ENCODE measurements at places on chromosomes 7 and 10.

GRCh38 chr10:30935078-30935477, 96.6 kb downstream of the ZNF438 start:
- no peak for DNase-seq

GRCh38 chr7:101814081-101814990, 3.1 kb upstream of the CUX1 start:
- DNase-seq: peak; percentile 49

DNA sequence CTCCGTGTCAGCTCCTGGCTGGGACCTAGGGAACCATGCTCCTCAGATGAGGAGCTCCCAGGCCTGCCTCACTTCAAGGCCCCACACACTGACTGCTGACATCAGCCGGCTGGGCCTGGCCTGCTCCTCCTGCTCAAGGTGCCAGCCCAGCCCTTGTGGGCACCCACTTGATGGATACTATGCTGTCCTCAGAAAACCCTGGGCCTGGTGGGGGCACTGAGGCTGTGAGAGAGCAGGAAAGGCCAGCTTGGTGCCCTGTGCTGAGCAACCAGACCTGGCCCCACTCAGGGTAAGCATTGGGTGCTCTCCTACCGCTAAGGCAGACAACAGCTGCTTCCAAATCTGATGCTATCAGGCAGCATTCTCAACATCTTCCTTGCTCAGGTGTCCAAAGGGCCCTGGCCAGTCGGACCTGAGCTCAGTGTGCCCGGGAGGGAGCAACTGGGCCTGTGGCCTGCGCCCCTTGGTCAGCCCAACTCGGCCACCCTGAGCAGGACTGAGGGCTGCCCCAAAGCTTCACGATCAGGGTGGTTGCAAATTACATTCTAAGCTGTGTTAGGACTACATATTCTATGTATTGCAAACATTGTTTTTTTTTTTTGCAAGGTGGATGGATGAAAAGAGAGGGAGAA, 21.9 kb upstream of the ANTXRL start:
- no peak for DNase-seq

- DNase-seq: no peak
Observed at GRCh38 chr7:139799586-139799985, 21.8 kb upstream of the HIPK2 start.

DNA sequence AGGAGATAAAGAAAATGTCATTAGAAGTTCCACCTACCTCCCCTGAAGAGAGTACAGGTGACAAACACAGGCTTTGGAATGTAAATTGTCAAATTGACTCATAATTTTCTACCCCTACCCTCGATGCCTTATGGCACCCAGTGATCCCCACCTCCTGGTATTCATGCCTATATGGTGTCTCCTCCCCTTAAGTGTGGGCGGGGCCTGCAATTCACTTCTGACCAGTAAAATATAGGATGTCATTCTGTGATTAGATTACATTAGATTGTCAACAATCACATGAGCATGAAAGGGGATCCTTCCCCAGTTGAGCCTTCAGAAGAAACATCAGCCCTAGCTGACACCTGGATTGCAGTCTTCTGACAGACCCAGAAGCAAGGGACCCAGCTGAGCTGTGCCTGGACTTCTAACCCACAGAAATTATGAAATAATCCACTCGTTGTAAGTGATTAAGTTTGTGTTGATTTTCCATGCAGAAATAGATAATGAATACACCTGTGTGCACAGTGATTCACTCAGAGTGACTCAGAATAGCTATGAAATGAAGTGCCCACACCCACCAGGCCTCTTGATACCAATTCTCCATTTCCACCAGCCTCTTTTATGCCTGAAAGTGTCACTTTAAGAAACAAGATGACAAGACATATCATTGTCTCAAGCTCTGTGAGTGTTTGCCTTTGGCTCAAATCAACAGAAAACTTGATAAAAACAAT, 8.5 kb upstream of the SLC39A12 start:
- no peak for DNase-seq

DNA sequence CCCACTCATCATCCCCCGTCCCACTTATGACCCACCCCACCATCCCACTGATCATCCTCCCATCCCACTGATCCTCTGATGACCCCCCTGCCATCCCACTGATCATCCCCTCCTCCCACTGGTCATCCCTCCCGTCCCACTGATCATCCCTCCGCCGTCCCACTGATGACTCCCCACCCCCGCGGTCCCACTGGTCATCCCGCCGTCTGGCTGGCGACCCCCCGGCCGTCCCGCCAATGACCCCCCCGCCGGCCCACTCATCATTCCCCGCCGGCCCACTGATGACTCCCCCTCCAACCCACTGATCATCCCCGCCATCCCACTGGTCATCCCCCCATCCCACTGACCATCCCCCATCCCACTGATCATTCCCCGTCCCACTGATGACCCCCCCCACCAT, 161.1 kb downstream of the GRM8 start:
- no peak for DNase-seq

DNA sequence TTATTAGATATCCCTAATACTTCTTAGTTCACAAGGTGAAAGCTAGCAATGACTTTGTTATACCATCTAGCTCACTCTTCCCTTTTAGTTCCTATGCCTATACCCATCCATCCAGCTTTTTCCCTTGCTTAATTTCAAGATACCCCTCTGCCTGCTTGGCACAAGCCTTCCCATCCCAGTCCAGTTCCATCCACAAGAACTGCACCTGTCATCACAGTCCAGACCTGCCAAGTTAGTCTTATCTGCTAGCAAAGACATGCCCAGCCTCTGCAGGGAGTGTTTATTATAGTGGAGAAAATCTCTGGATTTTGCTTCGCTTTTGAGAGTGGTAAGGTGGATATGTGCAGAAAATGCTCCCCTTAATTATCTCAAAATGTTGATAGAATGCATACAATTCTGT, 158.2 kb downstream of the ST7 start:
- DNase-seq: no peak

DNA sequence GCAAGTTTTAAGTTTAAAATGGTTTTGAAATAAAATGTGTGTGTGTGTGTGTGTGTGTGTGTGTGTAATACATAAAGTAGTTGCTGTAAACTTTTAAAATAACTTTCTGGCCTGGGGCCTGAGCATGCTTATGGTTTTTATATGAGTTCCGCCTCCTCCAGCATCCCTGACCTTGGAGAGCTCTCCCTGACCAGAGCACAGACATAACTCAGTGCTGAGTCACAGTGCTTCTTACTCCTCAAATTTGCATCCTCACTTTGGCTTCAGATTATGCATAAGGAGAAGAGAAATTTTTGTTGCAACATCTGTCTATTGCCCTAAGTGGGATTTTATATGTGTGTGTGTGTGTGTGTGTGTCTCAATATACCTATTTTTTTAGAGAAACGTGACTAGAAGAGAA, 200.8 kb downstream of the ELMO1 start:
- DNase-seq: peak; percentile 61
